ENCODE measurements at places on chromosomes 7 and 10. TPM values are rescaled to one million over a fixed set of nuclear protein-coding genes. Genes with fewer than 3 reads are reported as not detected.

The NXPH1 gene
- not detected for total RNA-seq

The AKR1C1 gene
- total RNA-seq: 0.22 TPM

The ZMIZ2 gene
- total RNA-seq: 122 TPM

The MRLN gene
- not detected for total RNA-seq

The OPN4 gene
- not detected for total RNA-seq

The CHAT gene
- not detected for total RNA-seq

GRCh38 chr7:77913977-77914607 is 115.5 kb downstream of the PHTF2 start:
- no peak for DNase-seq
- no peaks in the 10 kb centered on the region for H3K27me3 ChIP-seq
- H3K4me3 ChIP-seq: no peak overlapping the region
- no peaks in the 10 kb centered on the region for H3K4me1 ChIP-seq

DNA sequence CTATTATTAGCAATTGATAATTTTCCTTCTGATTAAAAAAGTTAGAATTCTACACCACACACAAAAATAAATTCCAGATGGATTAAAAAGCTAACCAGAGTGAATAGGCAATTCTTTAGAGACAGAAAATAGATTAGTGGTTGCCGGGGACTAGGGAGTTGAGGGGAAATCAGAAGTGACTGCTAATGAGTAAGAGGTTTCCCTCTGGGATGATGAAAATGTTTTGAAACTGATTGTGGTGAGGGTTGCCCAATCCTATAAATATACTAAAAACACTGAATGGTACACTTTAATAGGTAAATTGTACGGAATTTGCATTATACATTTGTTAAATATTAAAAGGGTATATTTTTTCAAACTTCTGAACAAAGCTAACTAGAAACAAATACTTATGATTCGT is 214.9 kb downstream of the GPAM start:
- no peaks in the 10 kb centered on the region for H3K4me1 ChIP-seq
- no peak overlapping the region for H3K27ac ChIP-seq
- no peak overlapping the region for H3K4me3 ChIP-seq
- no peaks in the 10 kb centered on the region for H3K36me3 ChIP-seq

DNA sequence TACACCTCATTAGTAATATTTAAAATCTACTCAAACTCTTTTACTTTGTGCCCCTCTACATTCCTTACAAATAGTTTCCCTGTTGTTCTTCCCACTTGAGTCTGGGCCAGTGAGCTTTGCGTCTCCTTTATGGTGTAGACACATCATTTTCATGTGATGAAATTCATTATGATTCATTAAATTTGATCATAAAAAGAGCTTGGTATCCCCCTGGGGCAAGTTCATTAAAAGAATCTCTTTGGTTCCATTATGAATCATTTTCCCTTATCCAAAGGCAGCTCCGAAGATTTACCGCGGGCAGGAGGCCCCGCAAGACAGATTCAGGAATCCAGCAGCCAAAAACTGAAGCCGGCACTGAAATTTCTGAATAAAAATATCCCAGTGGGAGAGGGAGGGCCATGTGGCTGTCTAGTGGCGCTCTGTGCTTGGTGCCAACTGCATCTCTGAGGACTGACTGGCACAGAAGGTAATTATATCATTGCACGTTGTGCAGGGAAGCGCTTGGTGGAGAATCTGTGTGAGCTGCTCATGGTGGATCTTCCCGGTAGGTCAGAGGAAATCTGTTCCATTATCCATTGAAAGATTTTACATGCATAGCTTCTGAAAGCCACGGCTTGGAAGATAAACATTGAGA is 151.4 kb upstream of the PITRM1 start:
- no peaks in the 10 kb centered on the region for H3K4me1 ChIP-seq
- no peaks in the 10 kb centered on the region for H3K27me3 ChIP-seq
- no peak overlapping the region for H3K4me3 ChIP-seq
- H3K27ac ChIP-seq: no peak overlapping the region

DNA sequence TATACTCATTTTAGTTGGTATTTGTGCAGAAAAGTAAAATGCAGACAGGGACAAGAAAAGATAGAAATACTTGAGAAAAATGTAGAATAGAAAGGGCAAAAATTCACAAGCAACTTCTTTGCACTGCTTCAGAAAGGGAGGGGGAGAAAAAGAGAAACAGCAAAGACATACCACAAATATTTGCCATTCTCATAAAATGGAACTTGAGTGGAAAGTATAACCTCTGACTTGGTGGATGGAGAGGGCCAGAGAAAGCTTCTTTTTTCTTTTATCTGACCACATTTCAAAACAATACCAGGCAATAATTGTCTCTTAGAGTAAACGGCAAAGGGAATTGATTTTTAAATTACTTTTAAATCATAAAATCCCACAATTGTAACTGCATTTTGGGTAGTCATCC is 35.8 kb upstream of the TRUB1 start:
- no peaks in the 10 kb centered on the region for H3K36me3 ChIP-seq
- no peak for DNase-seq
- H3K27me3 ChIP-seq: no peaks in the 10 kb centered on the region
- no peak overlapping the region for H3K27ac ChIP-seq
- no peaks in the 10 kb centered on the region for H3K4me1 ChIP-seq

- H3K4me3 ChIP-seq: no peak overlapping the region
- H3K36me3 ChIP-seq: no peaks in the 10 kb centered on the region
- H3K27me3 ChIP-seq: no peaks in the 10 kb centered on the region
- peaks cover 11% of the 10 kb centered on the region for H3K4me1 ChIP-seq
- DNase-seq: no peak
- no peak overlapping the region for H3K27ac ChIP-seq
Measured at GRCh38 chr10:50436805-50437204, 185.5 kb upstream of the ASAH2 start.

GRCh38 chr10:35092851-35093250 is 2.7 kb upstream of the CUL2 start:
- DNase-seq: no peak
- no peaks in the 10 kb centered on the region for H3K36me3 ChIP-seq
- H3K4me1 ChIP-seq: peaks cover 26% of the 10 kb centered on the region
- no peak overlapping the region for H3K4me3 ChIP-seq

- no peaks in the 10 kb centered on the region for H3K27me3 ChIP-seq
- no peak overlapping the region for H3K27ac ChIP-seq
- H3K36me3 ChIP-seq: no peaks in the 10 kb centered on the region
- H3K4me1 ChIP-seq: no peaks in the 10 kb centered on the region
- H3K4me3 ChIP-seq: no peak overlapping the region
- no peak for DNase-seq
Measured at GRCh38 chr10:10126218-10126617, 891.5 kb upstream of the CELF2 start.

GRCh38 chr7:5195157-5195556 is 5.1 kb downstream of the WIPI2 start:
- no peak overlapping the region for H3K27ac ChIP-seq
- peaks cover 20% of the 10 kb centered on the region for H3K36me3 ChIP-seq
- DNase-seq: no peak
- peaks cover 21% of the 10 kb centered on the region for H3K4me1 ChIP-seq
- H3K4me3 ChIP-seq: no peak overlapping the region
